ENCODE measurements at places on chromosomes 6 and 20. TPM values are rescaled to one million over a fixed set of nuclear protein-coding genes. Genes with fewer than 3 reads are reported as not detected.

The SAMD5 gene
- total RNA-seq: 7.4 TPM

The PLA2G7 gene
- total RNA-seq: 0.53 TPM

The PPARD gene
- total RNA-seq: 24.8 TPM

The TPD52L1 gene
- 13.4 TPM for total RNA-seq

The KCNQ2 gene
- not detected for total RNA-seq

The CYP39A1 gene
- total RNA-seq: 8.3 TPM

The ANGPT4 gene
- total RNA-seq: not detected

The CST1 gene
- not detected for total RNA-seq

The LPIN3 gene
- 141 TPM for total RNA-seq

The CBFA2T2 gene
- 40.1 TPM for total RNA-seq

The SLC22A3 gene
- 9.7 TPM for total RNA-seq

The AIF1 gene
- total RNA-seq: 15.3 TPM

The DPPA5 gene
- not detected for total RNA-seq

The ENPP5 gene
- 1.1 TPM for total RNA-seq

The TBPL1 gene
- 4.0 TPM for total RNA-seq

The UBD gene
- 1.6 TPM for total RNA-seq

The LINC00237 gene
- not detected for total RNA-seq

The COL19A1 gene
- 5.0 TPM for total RNA-seq

The LST1 gene
- total RNA-seq: 11.6 TPM
